IPS-NIHi11 (cell line): ENCODE measurements at places on chromosomes 4 and X.

- DNase-seq = no peak
These were observed 558.2 kb upstream of the DIPK2B start for GRCh38 chrX:45758738-45759397.

DNA sequence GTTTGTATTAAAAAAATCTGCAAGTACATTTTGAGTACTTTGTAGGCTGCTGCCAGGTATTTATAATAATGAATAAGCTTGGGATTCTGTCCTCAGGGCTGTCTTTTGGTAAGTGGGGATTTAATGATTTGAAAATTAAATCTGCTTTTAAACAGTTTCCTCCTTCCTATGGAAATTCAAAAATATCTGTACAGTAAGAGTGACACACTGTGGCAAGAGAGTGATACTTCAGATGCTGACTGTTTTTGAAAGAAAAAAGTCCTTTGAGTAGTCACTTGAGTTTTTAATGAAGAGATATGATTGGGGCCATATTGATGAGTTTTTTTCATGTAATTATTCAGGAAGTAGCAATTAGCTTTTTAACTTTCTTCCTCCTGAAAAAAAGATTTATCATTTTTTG, 49.2 kb downstream of the SMARCAD1 start:
- no peak for DNase-seq

DNA sequence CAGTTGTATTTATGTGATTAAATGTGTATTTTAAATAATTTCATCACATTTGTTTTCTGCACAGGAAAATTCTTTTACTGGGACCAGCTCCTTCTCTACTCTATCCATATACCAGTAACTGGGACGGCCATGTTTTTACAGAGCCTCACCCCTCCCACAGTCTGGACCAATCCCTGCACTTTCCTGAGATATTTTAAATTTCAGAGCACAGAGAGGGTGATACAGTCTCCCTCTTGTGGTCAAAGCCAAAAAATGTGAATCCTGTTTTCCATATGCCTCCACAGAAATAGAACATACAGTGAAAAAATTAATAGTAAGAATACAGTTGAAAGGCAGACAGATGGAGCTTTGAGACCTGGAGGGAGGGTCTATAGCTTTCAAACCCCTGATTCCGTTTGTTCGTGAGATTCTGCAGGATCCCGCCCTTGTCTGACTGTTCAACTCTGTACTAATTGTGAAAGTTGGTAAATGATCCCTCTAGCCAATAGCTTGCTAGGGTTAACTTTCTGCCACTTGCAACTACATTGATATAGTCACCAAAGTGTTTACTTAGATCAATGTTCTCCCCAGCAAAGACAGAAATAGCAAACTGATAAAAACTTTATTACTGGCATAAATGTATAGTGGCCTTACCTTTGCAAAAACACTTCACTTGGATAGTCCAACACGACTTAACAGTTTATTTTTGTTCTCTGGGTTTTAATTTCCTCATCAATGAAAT, 172.2 kb downstream of the PPARGC1A start:
- DNase-seq = peak; percentile 73

DNA sequence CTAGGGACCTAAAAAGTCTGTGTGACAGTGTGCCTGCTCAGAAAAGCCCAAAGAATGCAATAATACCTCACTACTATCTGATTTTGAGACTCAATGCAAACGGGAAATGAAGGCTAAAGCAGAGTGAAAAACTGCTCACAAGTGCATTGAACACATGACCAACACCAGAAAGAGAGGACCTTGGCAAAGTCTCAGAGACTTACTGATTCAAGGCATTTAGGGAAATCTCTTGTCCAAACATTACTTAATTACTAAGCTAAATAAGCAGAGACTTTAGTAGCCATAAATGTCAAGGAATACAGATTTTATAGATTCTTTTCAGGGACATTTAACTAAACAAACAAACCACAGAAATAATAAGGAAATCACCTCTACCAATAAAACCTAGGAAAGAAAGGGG, 916.0 kb downstream of the FSTL5 start:
- no peak for DNase-seq

- no peak for DNase-seq
These were observed 69.0 kb downstream of the STAG2 start for GRCh38 chrX:124030520-124030919.

- no peak for DNase-seq
These were observed 3.8 kb upstream of the DCAF4L1 start for GRCh38 chr4:41977709-41978108.

- DNase-seq = no peak
These were observed 123.2 kb downstream of the ELOVL6 start for GRCh38 chr4:110075083-110075738.

- DNase-seq = no peak
These were observed 22.5 kb downstream of the C4orf46 start for GRCh38 chr4:158649111-158649680.

DNA sequence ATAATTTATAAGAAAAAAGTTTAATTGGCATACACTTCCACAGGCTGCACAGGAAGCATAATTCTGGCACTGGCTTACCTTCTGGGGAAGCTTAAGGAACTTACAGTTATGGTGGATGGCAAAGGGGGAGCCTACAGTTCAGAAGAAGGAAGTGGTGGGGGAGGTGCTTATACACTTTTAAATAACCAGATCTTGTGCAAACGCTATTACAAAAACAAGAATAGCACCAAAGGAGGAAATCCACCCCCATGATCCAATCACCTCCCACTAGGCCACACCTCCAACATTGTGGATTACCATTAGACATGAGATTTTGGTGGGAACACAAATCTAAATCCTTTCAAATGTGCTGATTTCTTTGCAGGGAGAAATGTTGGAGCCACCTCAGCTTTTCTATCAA, 287.7 kb downstream of the CPXCR1 start:
- DNase-seq = no peak

- DNase-seq = no peak
These were observed 547.7 kb upstream of the DIPK2B start for GRCh38 chrX:45748369-45748774.

GRCh38 chr4:180560896-180561295, 1682.3 kb upstream of the TENM3 start:
- no peak for DNase-seq

DNA sequence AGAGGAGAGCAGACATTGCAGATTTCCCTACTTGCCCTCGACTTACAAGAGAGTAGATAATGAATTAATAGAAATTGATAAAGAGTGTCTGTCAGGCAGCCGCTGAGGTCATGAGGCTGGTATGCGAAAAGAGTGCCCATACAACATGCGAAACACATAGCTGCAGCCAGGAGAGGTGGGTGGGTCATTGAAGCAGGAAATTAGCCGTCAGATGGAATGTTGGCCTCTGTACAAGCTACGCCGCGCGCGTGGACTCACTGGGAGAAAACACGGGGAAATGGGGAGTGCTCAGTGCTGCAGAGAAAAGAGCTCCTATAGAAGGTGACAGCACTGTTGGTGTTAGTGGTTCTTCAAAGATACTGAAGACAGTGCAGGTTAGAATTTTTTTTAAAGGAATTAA, 125.1 kb downstream of the RAPGEF2 start:
- peak; percentile 46 for DNase-seq

DNA sequence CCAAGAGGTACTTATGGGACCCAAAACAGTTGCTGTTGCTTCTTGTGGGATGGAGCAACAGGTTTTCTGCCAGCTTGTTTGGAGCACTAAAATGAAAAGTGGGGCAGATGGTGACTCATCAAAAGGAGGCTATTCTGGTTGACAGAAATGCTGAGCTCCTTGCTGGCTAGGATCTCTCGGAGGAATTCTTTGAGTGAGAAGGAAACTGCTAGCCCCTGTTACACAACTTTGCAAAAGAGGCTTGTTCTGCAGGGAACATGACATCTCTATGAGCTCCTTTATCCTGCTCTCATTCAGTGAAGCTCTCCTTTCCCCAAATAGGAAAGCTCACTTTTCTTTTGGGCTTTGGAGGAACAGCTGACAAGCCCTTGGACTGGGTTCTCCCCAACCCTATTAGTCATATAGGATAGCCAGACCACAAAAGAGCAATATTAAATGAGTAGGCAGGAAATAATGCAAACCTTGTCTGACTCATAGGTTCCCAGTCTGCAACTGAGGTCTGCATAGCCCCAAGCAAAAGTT, 108.3 kb downstream of the CDS1 start:
- no peak for DNase-seq

DNA sequence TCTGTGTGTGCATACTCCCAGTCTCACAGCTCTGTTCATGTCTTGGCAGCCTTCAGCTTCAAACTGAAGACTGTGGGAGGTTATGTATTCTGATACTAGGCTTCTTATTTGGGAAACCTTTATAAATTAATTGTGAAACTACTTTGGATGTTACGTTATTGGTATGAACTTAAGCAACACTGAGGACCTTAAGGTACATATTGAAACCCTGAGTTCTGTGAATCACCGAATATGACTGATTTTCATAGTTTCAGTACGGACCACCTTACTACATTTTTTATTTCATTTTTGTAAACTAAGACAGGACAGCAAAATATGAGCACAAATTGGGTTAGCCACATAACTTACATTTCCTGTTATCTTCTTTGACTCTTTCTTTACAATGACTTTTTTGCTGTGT, 498.4 kb downstream of the PDGFC start:
- no peak for DNase-seq

DNA sequence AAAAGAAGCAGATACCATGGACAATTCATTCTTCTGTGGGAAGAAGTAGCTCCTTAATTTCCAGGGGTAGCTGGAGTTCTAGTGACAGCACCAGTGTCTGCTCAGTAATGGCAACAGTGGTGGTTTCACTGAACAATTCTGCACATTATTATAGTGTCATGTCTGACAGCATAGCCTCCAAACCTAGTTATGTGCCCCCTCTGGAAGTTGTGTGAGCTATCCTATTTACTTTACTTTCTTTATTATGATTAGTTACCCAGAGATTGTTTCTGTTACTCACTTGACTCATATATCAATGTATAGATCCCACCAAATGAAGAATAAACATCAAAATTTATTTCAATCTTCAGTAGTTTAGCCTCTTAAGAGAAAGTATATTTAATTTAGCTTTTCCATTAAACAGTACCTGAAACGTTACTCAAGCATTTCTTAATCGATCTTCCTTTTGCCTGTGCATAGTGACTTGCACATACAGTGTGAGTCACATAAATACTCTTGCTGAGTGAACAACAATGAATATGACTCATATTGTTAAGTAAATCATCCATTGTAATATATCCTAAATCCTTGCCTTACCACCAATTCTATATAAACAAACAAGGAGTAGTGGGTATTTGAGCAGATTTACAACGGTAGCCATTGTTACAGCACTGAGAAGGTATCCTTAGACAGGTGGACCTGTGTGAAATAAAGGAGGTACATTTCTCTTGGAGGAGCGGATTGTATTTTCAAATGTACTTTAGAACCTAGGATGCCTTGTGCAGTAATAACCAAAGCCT, 534.7 kb downstream of the ANKRD50 start:
- no peak for DNase-seq

DNA sequence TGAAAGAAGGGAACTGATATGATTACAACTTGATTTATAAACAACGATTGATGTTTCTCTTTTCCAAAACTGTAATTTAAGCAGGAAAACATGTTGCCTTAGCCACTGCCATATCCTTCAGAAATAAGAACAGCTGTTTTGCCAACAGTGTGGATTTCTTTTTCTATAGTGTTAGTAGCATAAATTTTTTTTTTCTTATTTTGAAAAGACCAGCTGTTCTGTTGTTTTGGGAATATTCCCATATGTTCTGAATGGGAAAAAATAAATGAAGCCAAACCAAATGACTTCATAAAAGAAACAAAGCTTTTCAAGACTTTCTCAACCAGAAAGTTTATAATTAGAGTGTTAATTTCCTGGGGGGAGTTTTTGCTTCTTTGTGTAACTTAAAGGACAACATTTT, 83.9 kb upstream of the ARHGAP24 start:
- DNase-seq = no peak

DNA sequence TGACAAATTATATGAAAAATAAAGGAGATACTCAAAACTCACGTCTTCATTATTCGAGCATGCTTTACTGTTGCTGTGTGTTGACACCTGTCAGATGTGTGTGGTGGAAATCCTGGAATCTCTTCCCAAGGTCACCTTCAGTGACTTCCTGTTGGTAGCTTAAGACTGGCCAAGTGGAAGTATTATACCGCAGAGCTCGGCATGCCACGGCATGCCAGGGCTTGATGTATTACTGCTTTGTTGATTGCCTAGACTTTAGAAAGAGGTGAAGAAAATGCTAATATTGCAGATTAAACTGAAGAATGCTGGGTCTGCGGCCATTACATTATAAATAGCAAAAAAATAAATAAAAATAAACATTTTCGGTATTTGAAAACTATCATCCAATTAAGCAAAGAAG, 4.6 kb downstream of the TREX2 start:
- no peak for DNase-seq

DNA sequence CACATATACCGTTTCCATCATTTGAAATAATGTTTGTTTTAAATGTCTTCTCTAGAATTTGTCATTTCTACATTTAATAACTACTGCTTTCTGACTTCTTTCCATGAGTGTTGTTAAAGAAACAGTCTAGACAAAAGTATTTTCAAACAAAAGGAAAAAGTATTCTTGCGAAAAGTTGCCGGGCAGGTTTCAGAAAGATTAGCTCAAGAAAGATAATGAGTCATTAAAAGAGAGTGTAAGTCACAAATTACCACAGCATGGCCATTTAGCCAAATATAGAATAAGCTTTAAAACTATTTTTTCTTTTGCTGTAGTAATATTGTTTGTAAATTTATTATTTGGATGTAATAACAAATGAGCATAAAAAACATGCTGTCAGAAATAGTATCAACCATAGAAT, 493.0 kb downstream of the TLL1 start:
- DNase-seq = no peak

- no peak for DNase-seq
These were observed 29.5 kb downstream of the TMEM255A start for GRCh38 chrX:120281761-120282160.

GRCh38 chrX:115709039-115709438, 148.1 kb downstream of the PLS3 start:
- no peak for DNase-seq

- DNase-seq = no peak
These were observed 6.6 kb upstream of the HPGDS start for GRCh38 chr4:94349193-94349592.

DNA sequence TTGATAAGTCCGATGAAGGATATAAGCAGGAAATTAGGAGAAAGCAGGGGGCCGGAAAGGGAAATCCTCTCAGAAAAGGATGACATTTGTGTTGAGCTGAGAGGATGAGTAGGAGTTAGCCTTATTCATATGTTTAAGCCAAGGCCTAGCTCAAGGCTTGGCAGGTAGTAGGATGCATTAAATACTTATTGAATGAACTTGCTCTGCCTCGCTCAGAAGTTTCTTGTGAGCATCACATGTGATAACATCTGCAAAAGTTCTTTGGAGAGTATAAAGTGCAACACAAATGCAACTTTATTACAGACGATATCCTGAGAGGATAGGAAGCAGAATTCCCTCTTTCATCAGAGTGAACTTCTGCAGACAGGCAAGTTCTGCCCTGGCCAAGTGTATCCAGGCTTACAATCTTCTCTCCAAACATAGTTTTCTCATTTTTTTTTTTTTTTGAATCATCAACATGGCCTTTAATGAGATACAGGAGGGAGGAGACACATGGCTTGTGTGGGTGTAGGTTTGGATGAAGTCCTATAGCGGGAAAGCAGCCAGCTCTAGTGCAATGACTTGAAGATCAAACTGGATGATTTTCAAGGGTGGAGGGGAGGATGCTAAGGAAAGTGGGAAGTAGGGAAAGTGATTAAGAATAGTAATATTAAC, 48.1 kb downstream of the LUZP4 start:
- no peak for DNase-seq

- DNase-seq = peak; percentile 20
These were observed 287.0 kb upstream of the TET2 start for GRCh38 chr4:104859601-104860237.
